ENCODE measurements at places on chromosomes 2 and 18.

GRCh38 chr2:202831242-202832220 lies 40.0 kb downstream of the ICA1L start:
- no peak for DNase-seq

- DNase-seq = no peak
These were observed 291.2 kb upstream of the SESTD1 start for GRCh38 chr2:179555691-179556283.

DNA sequence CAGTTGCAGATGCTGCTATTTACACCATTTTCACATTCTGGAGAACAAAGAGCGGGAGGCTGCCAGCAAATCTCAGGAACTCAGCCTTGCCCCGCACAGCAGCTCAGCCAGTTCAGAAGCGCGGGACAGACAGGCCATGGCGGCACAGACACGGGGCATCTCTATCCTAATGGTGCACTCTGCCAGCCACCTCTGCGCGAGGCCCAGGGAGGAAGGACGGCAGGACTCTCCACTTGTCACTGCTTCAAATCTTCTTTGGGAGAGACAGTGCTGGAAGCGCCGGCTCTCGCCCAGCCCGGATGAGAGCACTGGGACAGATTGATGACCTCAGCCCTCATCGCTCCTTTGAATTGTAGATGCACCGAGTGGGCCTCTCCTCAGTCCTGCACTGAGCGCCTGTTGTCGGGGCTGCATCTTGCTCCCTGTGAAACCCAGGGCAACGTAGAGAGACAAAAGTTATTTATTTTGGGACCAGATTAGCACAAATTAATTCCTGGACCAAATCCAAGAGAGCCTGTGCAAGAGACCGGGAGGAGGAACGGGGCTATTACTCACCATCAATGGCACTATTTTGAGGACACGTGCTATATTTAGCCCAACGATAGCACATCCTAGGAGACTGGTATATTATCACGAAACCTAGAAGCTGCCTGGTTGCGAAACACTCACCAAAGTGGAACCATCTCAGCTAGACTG lies 211.4 kb upstream of the SMIM21 start:
- DNase-seq = no peak

DNA sequence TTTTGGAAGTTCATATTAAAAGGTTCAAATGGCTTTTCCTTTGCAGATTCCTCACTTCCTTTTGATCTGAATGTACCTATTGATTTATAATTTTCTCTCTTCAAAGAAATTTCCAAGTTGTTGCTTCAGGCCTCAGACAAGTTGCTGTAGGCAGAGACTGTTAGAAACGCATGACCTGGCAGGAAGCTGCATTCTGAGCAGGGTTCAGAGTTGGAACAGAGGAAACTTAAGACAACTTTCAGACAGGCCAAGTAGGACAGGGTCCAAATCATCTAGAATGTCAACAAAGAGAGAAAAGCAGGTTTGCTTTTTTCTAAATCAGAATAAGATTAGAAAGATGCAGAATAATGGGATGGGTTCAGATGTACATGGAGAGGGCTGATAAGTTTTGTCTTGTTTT lies 416.3 kb downstream of the LRP1B start:
- DNase-seq = no peak

DNA sequence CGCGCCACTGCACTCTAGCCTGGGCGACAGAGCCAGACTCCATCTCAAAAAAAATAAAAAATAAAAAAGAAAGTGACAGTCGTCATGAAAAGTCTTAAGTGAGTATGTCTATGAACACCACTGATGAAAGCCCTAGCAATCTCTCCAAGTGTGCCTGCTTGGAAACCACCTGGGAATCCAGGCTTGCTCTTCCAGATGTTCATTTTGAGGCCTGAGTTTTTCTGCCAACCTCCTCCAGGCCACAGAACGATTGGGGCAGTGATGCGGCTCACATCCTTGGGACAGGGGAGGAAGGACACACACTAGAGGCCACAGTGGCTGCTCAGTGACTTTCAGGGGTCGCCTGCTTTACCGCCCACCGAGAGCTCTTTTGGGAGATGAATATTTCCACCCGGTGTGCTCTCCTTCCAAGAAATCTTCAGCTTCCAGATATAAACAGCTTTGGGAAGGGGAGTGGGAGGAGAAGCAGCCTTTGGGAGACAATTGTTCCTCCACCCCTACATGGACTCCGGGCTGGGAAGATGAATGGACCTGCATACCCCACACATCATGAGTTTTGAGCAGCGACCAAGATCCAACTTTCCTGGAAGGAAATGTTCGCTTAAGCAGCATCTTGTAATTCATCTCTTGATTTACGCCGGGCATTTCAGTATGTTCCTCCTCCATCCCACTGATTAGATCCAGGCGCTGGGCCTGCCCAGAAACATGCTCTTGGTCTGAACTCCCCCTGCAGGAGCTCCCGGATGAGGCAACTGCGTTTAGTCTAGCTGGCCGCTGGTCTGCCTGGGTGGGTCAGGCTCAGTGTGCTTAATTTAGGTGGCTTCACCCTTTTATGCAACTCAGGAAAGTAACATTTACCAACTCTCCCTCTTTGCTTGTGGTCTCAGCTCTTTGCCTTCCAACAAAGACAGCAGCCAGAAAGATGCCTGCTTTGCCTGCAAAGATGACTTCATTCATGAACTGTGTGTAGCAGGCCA lies 6.2 kb upstream of the ARMC9 start:
- peak; percentile 95 for DNase-seq

DNA sequence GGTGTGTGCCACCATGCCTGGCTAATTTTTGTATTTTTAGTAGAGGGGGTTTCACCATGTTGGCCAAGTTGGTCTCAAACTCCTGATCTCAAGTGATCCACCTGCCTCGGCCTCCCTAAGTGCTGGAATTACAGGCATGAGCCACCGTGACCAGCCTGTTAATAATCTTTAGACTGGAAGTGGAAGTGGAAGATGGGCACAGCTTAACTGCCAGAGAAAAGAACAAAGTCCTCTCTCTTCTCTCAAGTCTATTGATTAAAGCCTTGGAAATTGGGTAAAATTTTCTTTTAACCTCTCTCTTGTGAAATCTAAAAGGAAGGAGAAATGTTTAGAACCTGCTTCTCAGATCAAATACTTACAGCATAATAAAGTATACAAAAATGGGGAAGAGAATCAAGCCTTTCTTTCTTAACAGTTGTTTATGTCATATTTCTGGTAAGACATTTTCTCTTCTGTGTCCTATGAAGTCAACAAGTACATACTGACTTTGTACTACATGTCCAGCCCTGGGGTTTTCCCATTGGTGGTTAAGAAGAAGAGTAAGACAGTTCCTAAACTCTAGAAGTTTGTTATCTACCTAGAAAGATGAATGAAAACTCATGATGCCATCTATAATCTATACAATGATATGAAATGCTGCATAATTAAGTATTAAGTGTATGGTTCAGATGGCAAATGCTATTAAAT lies 4.6 kb downstream of the TMEM169 start:
- no peak for DNase-seq

DNA sequence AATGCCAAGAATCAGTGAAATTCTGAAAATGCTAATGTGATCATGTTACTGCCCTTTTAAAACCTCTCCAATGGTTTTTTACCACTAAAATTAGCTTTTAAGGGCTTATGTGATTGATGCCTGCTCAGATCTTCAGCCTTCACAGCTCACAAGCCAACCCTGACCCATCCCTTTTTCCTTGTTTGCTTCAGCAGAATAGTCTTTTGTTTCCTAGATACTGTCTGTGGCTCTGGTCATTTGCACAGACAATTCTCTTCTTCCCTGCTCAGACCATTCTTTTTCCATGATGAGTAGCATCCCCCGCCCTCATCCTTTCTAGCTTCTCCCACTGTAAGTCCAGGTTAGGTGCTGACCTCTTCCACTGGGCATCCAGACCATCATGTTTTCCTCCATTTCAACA lies 164.9 kb upstream of the NT5C1B start:
- no peak for DNase-seq

DNA sequence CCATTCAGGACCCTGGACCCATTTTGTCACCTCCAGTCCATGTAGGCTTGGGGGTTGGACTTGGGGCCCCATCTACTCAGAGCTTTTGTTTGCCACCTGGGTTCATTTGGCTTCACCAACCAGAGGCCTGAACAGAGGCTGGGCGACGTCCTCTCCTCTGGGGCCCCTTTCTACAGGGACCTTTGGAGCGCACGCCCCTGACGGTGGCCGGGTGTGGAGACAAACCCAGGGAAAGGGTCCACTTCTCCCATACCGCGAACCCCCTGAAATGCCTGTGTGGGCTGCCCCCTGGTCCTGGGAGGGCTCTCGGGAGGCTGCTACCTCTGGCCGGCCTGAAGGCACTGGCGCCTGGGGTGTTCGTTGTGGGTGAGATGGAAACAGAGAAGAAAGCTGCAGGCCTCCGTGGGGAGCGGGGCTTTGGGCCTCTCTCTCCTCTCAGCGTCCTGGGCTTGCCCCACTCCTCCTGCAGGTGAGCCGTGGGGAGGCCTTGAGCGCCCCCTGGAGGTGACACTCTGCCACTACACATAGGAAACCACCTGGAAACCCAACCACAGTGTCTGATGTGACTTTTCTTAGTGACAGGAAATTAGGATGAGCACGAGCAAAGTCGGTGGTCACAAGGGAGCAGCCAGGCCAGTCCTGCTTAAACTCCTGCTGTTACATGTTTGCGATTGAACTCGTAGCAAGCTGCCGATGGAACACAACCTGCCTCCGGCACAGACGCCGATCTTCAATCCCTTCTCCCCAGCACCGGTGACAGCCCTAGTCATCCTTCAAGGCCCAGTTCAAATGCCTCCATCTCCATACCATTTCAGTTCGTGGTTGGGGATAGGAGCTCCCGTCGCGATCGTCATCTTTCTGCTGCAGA lies 12.0 kb upstream of the NTSR2 start:
- DNase-seq = peak; percentile 67

DNA sequence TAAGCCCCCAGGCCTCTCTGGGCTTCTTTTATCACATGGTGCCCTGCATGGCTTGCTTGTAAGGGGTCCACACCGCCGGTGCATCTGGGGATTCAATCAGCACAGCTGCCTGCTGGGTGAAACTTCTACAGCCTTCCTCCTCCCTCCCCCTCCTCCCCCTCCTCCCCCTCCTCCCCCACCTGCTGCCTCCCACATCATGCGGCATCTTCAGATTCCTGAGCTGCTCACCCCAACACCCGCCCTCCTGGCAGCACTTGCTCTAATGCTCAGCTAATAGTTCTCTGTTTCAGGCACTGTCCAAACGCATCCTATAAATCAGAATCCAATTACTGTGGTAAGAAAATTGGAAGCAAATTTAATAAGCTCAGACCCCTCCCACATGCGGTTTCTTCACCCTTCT lies 150.7 kb downstream of the GALNT14 start:
- DNase-seq = peak; percentile 62

GRCh38 chr2:189570570-189571031 lies 10.0 kb downstream of the SLC40A1 start:
- no peak for DNase-seq

DNA sequence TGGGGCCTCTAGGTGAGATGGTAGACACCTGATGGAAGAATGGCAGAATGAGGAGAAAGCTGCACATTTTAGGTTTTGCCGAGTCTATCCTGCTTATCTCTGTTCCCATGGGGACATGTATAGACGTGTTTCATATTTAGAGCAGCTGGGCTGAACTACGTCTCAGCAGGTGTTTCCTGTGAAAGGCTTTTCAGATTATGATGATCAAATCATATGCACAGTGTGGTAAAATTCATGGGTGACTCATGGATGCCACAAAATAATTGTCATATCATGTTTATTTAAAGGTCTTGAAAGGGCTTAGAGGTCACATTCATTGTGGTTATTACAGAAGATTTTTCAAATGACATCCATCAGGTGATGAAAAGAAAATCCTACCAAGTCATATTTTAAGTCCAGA lies 90.5 kb downstream of the ICOS start:
- no peak for DNase-seq

DNA sequence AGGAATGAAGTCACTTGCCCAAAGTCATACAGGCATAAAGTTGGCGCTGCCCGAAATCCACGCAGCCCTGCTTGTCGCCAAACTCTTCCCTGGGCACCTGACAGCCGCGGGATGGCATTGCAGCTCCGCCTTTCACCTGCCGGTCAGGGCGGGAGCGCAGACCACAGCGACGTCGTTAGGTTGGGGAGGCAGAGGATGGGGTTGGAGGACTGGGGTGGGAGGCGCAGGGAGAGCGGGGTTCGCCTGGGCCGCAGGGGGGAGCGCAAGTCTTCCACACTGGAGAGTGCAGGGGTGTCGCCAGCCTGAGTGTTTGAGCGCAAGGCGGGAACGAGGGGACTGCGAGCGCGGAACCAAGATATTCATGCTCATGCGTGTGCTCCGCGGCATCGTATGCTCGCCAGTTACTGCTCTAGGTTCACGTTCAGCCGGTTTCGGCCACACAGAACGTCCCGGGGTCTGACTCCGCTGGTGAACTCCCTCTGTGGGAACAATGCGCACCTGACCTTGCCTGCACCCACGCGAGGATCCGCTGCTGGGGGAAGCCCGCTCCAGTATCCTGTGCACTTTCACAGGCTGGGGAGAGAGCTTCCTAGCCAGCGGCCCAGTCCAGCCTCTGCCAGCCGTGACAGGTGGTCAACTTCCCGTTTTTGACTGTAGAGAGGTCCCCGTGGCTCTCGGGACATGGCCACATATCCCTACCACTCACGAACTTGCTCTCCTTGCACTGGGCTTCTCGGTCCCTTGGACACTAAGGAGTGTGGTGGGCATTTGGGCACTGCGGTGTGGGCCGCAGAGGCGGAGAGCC lies 767 bp upstream of the NPPC start:
- DNase-seq = peak; percentile 80

DNA sequence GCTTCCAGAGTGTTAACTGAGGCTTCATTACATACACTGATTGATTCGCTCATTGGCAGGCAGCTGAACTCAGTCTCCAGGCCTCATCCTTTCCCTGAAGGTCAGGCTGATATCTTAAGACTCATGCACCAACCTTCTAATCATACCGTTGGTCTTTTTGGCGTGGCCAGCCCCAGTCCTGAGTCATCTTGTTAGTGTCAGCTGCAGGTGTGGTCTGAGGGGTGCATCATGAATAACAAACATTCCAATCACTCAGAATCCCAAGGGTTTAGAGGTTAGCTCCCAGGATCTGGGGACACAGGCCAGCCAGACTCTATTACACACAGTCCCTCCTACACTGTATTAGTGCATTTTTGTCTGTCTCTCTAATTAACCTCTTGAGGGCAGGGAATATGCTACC lies 271.5 kb downstream of the HRH4 start:
- no peak for DNase-seq

DNA sequence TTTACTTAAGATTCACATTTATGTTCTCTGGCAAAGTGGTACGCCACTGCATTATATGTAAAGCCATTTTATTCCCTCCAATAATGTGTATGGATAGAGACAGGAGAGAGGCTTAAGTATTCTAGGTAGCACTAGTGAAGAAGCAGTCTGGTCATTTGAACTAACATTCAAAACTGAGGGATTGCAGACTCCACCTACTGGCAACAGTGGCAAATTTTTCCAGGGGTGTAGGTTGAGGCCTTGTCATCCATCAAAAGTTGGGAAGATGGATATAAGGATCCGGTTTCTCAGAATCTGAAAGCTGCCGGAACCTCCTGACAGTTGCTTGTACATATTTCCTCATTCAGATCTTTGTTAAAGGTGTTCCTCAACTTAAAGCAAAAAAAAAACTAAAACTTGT lies 465.5 kb upstream of the FSHR start:
- no peak for DNase-seq

- no peak for DNase-seq
These were observed 8.5 kb downstream of the IRS1 start for GRCh38 chr2:226791056-226791486.

Data from posterior vena cava (tissue), 2 donors.